ENCODE measurements at places on chromosomes 7 and 10. TPM values are rescaled to one million over a fixed set of nuclear protein-coding genes. Genes with fewer than 3 reads are reported as not detected.

CELF2 gene
- total RNA-seq = not detected

GRCh38 chr10:81008726-81009125, 471.0 kb downstream of the SH2D4B start:
- no peaks in the 10 kb centered on the region for H3K36me3 ChIP-seq
- no peak overlapping the region for H3K4me3 ChIP-seq
- no peak for DNase-seq
- H3K27me3 ChIP-seq = no peaks in the 10 kb centered on the region

NKX2-3 gene
- not detected for total RNA-seq

- DNase-seq = no peak
- peaks cover 7% of the 10 kb centered on the region for H3K4me1 ChIP-seq
- peaks cover 4% of the 10 kb centered on the region for H3K36me3 ChIP-seq
- H3K27ac ChIP-seq = no peak overlapping the region
Observed at GRCh38 chr10:100738055-100738827, 7.1 kb upstream of the PAX2 start.

DNA sequence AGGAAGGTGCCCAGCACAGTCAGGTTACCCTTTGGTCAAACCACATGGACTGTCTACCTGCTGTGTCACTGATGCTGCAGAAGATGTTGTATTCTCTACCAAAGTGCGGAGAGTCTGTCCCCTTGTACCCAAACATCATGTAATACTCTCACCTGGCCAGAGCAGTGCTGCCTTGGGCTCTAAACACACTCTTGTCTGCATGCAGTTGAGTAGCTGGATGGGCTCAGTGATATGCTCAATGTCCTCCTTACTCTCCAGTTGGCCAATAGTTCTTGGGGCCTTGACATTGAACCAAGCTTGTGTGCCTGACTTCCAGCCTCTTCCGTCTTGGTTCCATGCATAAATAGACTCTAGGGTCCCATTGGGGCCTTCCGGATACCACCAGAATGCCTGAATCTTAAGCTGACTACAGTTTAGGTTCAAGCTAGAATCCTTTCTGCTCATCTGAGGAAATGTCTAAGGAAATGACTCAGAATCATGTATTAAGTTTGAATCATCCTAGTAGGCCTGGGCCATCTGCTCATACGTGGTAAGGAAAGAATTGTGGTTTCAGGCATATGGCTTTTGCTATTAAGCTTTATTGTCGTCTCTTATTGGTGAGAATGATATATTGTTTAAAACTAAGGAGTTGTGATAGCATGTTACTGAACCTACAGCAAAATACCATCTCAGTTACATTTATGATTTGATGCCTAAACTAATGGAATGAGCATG, 118.0 kb downstream of the OTUD1 start:
- no peak overlapping the region for H3K27ac ChIP-seq
- no peak for DNase-seq
- peaks cover 7% of the 10 kb centered on the region for H3K4me1 ChIP-seq
- no peaks in the 10 kb centered on the region for H3K36me3 ChIP-seq

DNA sequence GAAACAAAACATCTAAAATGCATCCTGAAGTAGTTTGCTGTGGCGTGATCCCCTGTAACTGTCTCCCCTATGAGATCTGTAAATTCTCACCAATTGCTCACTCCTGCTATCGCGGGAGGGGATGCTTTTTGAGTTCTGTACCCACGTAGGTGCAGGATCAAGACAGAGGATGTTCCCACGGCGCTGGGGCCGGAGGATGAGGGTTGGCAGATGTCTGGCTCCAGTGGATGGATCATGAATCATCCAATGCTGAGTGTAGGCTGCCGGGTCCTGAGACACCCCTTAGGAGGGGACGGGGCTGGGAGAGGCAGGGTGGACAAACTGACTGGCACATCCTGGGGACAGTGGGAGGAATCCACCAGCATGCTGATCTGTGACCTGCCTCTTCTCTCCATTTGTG, 224.4 kb downstream of the USP6NL start:
- H3K4me3 ChIP-seq = no peak overlapping the region
- H3K27ac ChIP-seq = no peak overlapping the region
- no peak for DNase-seq
- H3K4me1 ChIP-seq = no peaks in the 10 kb centered on the region
- no peaks in the 10 kb centered on the region for H3K36me3 ChIP-seq

ATP5MK gene
- 203 TPM for total RNA-seq

NUDT5 gene
- 83.8 TPM for total RNA-seq

DNA sequence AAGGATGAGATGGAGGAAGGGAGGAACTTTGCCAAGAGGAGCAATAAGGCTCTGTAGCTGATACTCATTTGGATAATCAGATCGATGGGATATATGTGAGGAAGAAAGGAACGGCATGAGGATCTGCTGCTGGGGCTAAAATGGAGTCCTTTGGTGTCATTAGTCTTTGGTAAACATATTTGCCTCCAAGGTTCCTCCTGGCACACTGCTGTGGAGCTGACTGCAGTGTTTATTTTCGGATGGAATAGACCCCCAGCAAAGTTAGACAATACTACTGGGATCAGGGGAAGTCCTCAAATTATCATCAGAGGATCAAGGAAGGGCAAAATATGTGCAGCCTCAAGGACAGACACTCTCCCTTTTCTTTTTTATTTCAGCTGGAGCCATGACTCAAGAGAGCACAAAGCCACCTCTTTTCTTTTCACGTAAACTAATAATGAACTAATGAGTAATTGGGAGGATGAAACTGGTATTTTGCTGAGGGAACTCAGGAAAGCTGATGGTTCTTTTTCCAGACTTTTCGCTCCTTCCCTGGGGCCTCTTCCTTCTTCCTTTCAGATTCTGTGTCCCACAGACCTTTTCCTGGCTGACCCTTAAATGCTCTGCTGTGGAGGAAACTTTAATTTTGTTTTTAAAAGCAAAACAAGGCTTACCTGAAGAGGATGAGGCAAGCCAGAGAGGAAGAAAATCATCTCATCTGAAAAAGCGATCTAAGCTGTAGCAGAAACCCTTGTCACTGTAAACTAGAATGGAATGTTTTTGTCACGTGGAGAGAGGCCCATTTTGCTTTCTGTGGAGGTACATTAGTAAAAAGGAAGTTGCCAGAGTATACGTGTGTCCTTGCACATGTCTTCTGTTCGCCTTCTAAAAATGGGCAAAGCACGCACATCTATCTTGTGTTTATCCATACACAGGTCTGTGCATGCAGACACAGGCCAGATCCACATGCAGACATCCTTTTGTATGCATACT, 33.3 kb downstream of the LRMDA start:
- H3K4me3 ChIP-seq = no peak overlapping the region
- H3K27me3 ChIP-seq = no peaks in the 10 kb centered on the region
- no peaks in the 10 kb centered on the region for H3K4me1 ChIP-seq
- no peak overlapping the region for H3K27ac ChIP-seq

- no peaks in the 10 kb centered on the region for H3K4me1 ChIP-seq
- no peak overlapping the region for H3K27ac ChIP-seq
- no peak for DNase-seq
- peaks cover 6% of the 10 kb centered on the region for H3K36me3 ChIP-seq
Observed at GRCh38 chr10:16519908-16520861, 1.5 kb downstream of the C1QL3 start.

DNA sequence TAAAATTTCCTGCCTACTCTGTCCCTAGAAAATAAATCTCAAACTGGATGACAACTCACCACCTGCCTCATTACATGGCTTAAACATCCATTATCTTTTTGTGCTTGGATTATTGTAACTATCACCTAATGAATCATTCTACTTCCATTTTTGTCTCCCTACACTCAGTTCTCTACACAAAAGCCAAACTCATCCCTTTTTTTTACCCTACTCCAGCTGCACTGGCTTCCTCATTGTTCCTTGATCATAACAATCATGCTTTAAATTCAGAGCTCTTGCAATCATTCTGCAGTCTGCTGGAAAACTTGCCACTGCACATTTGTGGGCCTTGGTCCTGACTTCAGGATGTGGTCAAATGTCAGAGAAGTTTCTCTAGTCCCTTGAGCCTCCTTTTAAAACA, 280.0 kb downstream of the DGKB start:
- no peaks in the 10 kb centered on the region for H3K27me3 ChIP-seq
- no peaks in the 10 kb centered on the region for H3K36me3 ChIP-seq
- no peak for DNase-seq
- no peak overlapping the region for H3K4me3 ChIP-seq

DNA sequence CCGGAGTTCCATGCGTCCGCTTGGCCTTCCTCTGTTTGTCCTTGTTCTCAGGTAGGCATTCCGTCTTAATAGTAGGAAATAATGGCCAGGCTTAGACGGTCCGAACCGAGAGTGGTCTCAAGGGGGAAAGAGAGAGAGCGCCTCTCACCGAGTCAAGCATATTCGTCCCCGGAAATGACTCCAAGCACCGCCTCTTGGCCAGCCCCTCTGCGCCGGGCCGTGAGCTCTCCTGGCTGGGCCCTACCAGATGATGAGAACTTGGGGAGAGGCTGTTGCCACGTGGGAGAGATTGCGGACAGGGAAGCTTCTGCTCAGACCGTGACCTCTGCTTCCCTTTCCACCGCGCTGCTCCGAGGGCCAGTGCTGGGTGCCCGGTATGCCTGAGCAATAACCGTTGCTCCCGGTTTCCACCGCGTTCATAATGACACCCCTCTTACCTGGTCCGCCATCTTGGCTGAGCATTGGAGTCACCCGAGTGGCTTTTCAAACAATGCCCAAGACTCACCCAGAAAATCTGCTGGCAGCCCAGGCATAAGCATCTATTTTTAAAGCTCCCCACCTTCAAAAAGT, 251.1 kb upstream of the SHH start:
- no peaks in the 10 kb centered on the region for H3K36me3 ChIP-seq
- no peak overlapping the region for H3K4me3 ChIP-seq
- no peak for DNase-seq
- peaks cover 43% of the 10 kb centered on the region for H3K27me3 ChIP-seq

DNA sequence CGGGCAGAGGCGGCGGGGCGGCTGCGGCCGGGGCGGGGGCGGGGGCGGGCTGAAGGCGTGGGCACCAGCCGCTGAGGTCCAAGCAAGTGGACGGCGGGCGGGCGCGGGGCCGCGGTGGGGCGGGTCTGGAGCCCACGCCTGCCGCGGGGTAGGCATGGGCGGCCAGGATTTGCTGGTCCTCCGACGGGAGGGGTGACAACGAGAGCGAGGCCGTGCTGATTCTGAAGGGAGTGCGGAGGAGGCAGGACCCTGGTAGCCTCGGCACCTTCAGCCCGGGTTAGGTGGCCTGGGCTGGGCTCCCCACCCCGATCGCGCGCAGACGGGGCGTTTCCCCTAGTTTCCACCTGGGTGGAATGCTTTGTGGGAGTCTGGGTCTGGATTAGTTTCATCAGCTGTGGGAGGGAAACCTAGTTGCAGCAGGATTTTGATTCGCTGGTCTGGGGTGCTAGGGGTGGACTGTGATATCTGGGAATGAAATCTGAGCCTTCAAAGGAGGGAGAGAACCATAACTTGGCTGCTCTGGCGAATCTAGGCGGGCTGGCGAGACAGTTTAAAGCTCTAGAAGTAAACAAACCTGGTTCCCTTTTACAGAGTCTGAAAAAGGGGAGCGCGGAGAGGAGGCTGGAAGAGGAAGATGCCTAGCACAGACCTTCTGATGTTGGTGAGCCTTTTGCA, 609 bp downstream of the SGPL1 start:
- H3K27me3 ChIP-seq = peaks cover 27% of the 10 kb centered on the region
- H3K27ac ChIP-seq = peak overlapping the region; percentile 75
- H3K4me3 ChIP-seq = peak overlapping the region; percentile 84
- peaks cover 10% of the 10 kb centered on the region for H3K4me1 ChIP-seq
- H3K36me3 ChIP-seq = peaks cover 31% of the 10 kb centered on the region

OPALIN gene
- total RNA-seq = not detected

- H3K27me3 ChIP-seq = no peaks in the 10 kb centered on the region
- no peak overlapping the region for H3K27ac ChIP-seq
- peaks cover 27% of the 10 kb centered on the region for H3K4me1 ChIP-seq
- no peaks in the 10 kb centered on the region for H3K36me3 ChIP-seq
- DNase-seq = no peak
- no peak overlapping the region for H3K4me3 ChIP-seq
Observed at GRCh38 chr10:64115471-64115870, 594.3 kb downstream of the REEP3 start.

Data from Calu3 (cell line).